NCI-H510A treated with DMSO at 0.1 percent for 48 hours (cell line): ENCODE measurements at places on chromosomes 5 and 9.
A peak's percentile ranks its signal among the peaks of the same experiment; 100 is the strongest.

GRCh38 chr9:109013679-109014607, 644 bp upstream of the CTNNAL1 start:
- no peak for DNase-seq

DNA sequence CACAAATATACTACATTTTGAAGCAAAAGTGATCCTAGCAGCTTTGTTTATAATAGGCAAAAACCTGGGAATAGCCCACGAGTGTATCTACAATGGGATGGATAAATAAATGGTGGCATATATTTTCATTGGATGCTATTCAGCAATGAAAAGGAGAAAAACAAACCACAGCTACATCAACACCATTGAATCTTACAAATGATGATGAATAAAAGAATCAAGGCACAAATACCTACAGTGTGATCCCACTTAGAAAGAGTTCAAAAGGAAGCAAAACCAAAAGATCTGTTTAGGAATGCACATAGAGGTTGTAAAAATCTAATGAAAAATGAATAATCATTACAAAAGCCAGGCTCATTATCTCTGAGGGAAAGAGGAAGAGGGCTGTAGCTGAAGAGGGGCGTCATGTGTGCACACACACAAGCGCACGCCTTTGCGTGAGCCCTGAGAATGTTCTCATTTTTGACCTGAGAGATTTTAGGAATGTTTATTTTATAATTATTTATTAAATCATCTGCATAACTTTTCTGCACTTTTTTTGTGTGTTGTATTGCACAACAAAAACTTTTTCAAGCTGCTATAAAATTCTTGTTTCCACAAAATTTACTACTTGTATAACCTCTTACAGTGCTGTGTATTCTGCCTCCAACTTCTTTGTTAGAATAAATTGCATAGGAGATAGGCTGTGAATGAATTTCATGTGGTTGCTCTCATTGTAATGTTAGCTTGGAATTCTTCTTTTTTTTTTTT, 5.9 kb upstream of the RHOBTB3 start:
- DNase-seq, result no peak

DNA sequence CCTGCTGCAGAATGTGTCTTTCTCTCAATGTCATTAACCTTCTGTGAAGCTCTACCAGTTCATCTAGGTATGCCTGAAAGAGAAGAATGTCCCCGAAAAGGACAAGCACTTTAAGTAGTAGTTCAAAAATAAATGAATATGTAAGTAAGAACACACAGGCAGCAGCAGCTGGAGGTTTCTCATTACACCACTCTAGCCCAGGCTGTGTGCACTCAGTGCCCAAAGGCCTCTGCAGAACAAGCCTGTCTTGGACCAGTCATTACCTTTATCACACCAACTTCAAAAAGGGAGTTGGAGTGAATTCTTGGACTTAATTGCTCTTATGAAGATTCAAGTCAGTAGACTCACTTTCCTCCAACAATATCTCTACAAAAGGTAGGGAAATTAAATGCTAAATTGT, 268.8 kb downstream of the MLLT3 start:
- no peak for DNase-seq

DNA sequence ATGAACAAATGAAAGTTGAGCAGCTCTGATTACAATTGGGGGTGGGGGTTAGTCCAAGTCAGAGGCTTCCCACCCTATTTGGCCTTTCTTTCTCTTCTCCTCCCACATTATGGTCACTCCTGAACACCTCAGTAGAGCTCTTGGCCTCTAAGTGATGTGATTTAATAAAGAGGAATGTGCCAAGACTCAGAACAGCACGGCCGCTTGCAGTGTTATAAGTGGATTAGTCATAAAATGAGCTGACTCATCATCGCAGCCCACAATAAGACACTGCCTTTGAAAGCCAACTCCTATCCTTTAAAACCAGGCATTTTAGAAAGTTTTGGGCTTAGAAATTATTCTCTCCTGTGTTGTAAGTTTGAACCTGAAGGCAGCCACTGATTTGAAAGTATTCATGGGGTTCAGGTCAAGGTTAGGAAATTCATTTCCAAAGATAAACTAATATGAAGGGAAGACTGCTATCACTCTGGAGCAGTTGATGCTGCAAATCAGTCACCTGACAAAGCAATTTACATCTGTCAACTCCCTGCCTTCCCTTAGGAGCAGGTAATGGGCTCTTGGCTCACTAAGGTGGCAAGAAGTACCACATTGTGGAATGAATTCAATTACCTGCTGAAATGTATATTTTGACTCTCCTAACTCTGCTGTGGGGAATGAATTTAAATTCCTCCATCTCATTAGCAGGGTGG, 283.6 kb upstream of the NMUR2 start:
- DNase-seq, result peak; percentile 6

DNA sequence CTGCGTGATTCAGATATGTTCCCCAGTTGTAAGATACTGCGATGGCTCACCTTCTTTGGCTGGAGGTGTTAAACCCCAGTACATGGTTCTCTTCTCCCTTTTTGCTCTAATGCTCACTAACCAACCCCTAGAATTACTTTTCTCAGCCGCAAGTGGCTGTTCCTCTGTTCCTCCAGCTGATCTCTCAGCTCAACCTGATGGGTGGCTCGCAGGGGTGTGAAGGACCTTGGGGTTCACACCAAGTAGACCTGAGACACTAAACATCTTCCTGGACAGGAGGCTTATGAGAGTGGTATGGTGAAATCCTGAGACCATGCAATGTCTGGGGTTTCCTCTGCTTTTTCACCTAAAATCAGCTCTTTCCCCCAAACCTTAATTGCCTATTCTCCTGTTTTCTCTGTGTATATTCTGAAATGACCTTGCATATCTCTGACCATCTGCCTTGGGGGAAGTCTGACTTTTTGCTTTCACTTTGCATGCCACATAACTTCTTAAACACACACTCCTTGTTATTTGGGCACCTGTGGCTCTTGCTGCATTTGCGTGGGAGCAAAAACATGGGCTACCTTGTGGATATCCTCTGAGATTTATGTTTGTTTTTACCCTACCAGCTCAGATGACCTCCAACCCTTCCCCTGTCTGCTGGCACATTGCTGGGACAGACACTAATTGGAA, 15.9 kb upstream of the IFNA14 start:
- no peak for DNase-seq

GRCh38 chr9:100277166-100277979, 75.4 kb downstream of the TEX10 start:
- no peak for DNase-seq

DNA sequence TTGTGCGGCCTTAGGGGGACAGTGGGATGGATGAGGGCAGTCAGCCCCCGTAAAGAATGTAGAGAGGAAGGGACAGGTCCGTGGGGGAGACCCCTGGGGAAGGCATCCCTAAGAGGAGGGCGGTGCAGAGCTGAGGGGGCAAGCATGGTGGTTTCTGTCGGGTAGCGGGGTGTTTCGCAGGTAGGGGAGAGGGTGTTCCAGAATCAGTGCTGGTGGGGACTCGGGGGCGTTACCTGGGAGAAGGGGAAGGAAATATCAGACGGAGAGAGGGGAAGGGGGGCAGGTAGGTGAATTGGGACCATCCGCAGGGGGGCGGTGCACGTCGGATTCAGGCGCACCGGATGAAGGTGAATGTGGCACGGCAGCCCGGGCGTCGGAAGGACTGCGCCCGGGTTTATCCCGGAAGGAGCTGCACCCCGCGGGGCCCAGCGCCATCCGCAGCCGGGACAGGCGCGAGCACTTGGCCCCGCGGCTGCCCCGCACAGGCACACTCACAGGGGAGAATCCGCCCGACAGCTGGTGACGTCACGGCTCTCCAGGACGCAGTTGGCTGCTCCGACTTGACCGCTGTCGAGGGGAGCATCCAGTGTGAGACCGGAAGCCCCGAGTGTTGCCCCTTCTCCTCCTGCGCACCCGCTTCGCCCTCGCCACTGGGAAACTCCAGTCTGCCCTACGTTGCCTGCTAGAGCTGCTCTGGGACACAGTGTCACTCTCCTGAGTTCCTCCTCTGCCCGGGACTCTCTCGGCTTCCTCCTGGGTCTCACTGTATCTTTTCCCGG, 1.3 kb downstream of the CD72 start:
- peak; percentile 35 for DNase-seq

DNA sequence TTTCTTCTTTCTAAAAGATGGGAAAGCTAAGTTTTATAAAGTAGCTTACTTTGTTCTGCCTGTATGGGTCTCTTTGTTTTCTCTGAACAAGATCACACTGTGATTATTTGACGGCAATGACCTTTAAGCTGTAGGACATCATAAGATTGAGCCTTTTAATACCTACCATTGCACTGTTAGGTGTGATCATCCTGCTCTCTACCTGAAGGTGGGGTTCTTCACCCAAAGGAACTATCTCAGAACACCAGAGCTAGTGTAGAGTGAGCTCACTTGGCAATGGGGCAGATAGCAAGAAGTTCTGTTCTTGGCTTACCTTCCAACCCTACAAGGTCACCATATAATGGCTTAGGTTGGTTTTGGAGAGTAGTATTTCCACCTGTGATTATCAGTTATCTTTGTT, 200.2 kb downstream of the SPATA31D1 start:
- no peak for DNase-seq

GRCh38 chr5:178429156-178429468, 161.1 kb downstream of the COL23A1 start:
- DNase-seq, result no peak

GRCh38 chr9:68979538-68980314, 34.2 kb downstream of the PRKACG start:
- DNase-seq, result no peak

DNA sequence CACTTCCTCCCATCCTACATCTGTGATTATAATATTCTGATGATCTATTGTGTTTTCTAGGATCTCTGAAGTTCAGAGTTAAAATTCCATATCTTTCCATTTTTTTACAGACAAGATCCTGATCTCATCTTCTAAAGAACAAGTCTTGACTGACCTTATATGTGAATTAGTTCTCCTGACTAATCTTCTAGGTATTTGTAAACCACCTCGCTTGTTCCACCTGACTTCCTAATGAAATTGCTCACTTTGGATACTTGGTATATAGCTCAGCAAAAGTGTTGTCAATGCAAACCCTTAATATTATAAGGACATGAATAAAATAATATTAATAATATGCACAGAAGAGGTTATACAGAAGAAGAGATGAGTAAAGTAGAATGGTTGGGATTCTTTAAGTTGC, 68.2 kb upstream of the NR4A3 start:
- no peak for DNase-seq

DNA sequence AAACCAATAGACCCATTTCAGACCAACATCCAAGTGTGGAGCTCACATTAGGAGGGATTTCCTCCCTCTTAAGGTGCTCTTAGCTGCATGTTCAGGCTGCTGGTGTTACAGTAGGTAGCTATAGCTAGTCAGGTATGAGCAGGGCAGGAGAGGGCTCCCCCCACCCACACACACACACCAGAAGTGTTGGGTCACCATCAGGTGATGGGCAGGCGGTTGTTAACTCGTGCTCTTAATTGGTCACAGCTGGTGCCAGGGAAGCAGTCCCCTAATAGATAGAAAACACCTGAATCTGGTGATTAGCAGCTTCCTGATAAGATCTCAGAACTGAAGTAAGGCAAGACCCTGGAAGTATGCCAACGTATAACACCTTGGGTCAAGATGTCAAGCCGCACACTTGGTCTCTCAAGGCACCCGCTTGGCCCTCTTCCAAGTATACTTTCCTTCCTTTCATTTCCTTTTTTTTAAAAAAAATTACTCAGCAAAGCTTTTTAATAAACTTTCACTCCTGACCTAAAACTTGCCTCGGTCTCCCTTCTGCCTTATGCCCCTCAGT, 532.4 kb downstream of the DNAH5 start:
- no peak for DNase-seq

- no peak for DNase-seq
Measured at GRCh38 chr5:131482617-131483016, 152.4 kb downstream of the RAPGEF6 start.

- DNase-seq, result no peak
Measured at GRCh38 chr5:36414869-36415282, 113.2 kb upstream of the RANBP3L start.

DNA sequence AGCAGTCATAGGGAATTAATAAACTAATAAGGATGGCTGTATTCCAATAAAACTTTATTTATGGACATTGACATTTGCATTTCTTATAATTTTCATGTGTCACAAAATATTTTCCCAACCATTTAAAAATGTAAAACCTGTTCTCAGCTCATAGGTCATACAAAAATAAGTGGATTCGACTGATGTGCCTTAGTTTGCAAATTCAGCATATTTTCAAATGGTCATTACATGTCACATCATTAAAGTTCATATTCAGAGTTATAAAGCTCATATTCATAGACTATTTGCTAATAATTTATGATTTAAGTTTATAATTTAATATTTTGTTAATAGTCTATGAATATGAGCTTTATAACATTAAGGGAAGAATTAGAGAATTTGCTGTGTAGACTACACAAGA, 166.5 kb downstream of the LPAR1 start:
- DNase-seq, result no peak

DNA sequence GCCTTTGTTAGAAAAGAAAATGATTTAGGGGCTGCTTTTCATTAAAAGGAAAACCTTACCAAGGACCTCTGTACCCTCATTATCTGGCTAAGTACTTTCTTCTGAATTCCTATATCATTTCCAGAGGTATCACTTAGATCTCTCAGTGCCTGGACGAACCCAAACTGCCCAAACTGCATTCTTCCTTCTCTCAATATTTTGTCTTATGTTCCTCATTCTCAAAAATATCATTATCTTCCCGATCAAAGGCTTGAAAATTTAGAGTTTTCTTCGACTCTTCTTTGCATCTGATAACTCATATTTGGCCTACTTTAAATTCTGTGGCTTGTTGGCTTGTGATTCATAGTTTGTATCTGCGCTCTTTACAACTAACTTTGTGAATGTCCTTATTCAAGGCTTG, 136.7 kb upstream of the TAF11L2 start:
- no peak for DNase-seq

- DNase-seq, result no peak
Measured at GRCh38 chr9:89744255-89744648, 139.4 kb downstream of the GADD45G start.

DNA sequence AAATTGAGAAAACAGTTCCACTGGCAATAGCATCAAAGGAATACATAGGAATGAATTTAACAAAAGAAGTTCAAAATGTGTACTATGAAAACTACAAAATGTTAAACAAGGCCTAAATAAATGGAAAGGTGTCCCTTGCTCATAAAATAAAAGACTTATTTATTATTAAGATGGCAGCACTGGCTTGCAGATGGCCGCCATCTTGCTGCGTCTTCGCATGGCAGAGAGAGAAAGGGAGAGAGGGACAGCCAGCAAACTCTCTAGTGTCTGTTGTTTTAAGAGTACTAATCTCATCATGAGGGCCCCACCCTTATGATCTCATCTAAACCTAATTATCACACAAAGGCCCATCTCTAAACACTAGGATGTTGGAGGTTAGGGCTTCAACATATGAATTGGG, 47.1 kb downstream of the ABLIM3 start:
- no peak for DNase-seq

GRCh38 chr5:6478793-6479192, 30.1 kb downstream of the UBE2QL1 start:
- no peak for DNase-seq
